Panc1 (cell line): ENCODE measurements at places on chromosomes 6 and 20.

- peak; percentile 51 for DNase-seq
These were observed 90.7 kb upstream of the ARID1B start for GRCh38 chr6:156686301-156686994.

GRCh38 chr20:60631585-60632287 lies 620.3 kb upstream of the CDH4 start:
- no peak for DNase-seq

DNA sequence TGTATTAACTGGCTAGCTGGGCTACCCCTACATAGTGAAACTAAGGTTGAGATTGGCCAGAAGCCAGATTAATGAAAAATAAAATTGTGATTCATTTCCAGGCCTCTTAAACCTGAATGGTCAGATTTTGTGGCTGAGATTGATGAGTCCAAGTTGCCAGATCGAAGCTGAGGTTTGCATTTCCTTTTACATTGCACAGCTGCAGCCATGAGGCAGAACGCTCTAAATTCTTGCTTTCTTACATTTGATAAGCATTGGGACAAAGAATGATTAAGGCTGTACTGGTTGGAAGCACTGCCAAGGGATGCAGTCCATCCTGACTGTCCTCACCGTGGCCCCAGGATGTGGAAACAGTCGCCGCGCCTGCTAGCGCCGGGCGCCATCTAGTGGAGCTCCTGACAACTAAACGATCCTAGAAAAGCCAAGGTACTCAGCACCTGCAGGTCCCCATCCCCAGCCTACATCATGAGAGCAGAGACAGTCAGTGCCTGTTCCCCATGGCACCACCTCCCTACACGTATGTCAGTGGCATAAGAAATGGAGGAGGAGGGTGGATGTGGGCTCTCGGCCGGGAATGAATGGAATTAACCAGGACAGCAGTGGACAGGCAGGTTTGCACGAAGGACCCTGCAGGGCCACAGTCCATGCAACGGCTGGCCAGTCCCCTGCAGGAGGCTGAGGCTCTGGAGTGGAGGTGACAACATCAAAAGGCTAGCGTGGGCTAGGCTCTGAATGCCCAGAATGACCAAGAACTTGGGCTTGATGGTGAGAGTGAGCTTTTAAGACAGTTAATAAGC lies 19.0 kb downstream of the PXDC1 start:
- no peak for DNase-seq

DNA sequence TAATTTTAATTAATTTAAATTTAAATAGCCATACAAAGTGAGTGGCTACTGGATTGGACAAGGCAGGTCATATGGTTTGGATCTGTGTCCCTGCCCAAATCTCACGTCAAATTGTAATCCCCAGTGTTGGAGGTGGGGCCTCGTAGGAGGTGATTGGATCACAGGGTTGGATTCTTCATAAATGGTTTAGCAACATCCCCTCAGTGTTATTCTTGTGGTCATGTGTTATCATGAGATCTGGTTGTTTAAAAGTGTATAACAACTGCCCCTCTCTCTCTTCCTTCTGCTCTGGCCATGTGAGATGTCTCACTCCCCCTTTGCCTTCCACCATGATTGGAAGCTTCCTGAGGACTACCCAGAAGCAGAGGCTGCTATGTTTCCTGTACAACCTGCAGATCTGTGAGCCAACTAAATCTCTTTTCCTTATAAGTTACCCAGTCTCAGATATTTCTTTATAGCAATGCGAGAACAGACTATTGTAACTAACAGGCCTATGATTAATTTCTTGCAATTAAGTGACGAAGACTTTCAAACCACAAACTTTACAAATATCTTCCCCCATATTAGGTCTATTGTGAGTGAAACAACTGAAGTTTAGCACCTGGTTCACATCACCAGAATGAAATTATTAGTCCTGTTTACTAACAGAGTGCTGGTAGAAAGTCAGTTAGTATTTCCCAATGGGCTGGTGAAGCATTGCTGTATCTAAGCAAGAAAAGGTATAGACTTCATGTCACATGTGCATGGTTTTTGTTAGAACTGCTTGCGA lies 60.0 kb upstream of the TNFAIP3 start:
- DNase-seq = no peak

- DNase-seq = no peak
These were observed 22.0 kb downstream of the FRMD1 start for GRCh38 chr6:168056892-168057527.

GRCh38 chr6:74925683-74926082 lies 280.2 kb downstream of the COL12A1 start:
- no peak for DNase-seq

DNA sequence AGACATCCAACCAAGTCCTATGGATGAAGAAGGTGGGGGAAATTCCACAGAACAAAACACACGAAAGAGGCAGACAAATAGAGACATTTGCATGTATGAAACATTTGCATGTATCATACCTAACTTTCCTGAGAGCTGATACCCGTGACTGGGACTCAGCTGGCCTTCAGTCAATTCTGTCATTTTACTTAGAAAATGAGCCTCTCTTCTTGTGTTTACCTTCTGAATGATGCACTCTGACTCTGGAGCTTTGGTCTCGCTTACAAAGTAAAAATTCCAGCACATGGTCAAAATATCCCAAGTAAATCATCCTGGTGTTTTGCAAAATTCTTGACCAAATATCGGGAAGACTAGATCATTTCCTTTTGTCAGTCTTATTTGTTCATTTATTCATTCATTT lies 46.9 kb downstream of the MMUT start:
- no peak for DNase-seq

DNA sequence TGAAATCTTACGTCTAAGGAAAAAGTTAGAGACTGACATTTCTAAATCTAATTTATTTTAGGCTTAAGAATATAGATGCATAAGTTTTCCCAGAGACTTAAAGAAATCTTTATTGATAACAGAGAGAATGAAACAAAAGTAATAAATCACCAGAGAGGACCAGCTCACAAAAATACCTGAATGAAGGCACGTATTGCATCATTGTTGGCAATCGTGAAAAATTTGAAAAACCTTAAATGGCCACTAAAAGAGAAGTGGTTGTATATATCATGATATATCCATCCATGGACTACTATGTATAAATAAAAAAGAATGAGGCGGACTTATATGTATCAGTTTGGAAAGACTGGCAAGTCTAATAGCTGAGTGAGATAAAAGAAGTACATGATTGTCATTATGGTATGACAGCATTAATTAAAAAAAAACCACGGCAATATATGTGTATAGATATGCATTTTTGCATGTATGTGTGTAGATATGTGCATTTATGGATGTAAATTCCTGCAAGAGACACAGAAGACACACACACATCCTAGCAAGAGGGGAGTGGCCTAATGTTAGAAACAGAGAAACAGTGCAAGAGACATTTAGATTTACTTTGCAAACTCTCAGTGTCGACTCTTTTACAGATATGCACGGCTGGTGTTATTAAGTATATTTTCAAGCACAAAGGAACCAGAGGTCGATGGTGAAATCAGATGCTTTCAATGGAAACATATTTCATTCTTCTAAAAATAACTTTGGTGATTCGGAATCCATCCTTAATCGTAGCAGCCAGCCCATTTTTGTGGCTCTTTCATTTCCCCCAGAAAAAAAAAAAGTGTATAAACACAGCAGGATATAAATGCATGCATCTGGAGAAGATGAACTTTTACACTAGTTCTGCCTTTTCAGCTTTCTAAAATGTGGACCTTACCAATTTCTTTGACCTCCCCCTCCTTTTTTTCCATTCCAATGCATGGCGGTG lies 156.1 kb upstream of the SALL4 start:
- no peak for DNase-seq

DNA sequence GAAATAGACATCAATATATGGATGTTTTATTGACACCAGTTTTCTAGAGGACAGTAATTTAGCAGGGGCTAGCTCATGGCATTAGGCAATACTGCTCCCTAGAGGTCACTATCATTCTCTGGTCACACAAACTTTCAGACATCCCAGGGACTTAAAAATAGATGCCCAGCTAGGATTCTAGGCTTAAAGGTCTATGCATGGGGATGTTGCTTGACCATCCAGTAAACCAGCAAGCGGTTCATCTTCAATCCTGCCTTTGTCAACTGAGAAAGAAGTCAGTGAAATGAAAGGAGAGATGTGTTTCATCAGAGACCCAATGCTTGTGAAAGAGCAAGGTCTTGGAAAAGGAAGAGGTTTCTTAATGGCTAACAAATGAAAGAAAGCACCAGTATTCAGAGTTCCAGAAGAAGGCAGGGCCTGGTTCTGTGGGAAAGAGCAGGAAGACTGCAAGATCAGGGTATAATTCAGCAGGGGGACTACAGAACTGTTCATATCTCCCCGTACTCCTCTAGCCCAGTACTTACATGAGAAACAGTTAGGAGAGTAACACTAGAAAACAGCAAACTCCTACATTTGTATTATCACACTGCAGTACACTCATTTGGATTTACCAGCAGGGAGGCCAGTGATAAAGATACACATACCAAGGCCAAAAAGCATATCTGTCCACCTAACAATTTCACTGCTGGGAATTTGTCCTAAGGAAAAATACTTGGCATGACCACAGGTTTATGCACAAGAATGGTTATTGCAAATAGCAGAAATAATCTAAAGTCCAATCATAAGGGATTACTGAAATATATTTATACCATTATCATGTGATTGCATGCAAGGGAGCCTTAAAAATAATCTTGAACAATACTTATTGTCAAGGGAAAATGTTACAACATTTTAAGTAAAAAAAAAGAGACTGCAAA lies 151.4 kb upstream of the LAMA2 start:
- DNase-seq = peak; percentile 20

GRCh38 chr20:52379723-52380336 lies 188.3 kb upstream of the ZFP64 start:
- DNase-seq = peak; percentile 25

GRCh38 chr6:44831002-44831610 lies 443.6 kb downstream of the CDC5L start:
- no peak for DNase-seq

DNA sequence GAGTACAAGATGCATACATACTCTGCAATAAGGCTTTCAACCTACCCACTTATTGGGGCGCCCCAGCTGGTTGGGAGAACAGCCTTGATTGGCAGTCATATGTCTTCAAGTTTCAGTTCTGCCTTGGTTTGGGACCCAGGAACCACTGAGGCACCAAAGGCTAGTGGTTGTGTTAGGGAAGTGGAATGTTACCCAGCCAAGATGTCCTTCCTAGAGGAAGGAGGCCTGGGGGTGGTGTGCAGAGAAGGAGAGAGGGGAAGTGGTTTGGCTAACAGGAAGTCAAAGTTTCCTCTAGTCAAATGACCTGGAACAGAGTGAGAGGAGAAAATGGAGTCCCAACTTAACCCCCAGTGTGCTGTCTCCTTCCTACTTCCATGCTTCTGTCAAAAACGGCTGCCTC lies 59.4 kb downstream of the CD164 start:
- DNase-seq = no peak

- DNase-seq = no peak
These were observed 59.8 kb upstream of the DEK start for GRCh38 chr6:18323935-18324705.

DNA sequence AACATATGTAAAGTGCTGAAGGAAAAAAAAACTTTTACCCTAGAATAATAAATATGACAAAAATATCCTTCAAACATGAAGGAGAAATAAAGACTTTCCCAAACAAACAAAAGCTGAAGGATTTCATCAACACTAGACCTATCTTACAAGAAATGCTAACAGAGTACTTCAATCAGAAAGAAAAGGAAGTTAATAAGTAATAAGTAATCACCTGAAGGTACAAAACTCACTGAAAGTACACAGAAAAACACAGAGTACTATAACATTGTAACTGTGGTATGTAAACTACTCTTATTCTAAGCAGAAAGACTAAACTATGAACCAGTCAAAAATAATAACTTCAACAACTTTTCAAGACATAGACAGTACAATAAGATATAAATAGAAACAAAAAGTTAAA lies 61.4 kb upstream of the MTRF1L start:
- DNase-seq = no peak

DNA sequence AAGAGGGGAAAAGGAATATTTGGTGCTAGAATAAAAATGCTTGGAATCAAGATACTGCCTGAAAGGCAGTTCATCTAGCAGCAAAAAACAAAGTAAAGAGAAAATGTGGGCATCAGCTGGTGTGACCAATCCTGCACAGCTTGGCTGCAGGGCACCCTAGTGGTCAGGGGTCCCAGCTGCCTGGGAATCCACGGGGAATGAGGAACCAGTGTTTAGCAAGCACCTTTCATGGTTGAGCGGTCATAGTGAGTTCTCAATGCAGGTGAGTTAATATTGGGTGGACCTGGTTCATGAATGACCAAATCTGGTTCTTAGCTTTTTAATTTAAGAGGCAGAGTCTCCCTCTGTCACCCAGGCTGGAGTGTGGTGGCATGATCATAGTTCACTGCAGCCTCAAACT lies 53.3 kb downstream of the CAP2 start:
- DNase-seq = no peak
